ENCODE measurements at places on chromosomes 5 and 9.

DNA sequence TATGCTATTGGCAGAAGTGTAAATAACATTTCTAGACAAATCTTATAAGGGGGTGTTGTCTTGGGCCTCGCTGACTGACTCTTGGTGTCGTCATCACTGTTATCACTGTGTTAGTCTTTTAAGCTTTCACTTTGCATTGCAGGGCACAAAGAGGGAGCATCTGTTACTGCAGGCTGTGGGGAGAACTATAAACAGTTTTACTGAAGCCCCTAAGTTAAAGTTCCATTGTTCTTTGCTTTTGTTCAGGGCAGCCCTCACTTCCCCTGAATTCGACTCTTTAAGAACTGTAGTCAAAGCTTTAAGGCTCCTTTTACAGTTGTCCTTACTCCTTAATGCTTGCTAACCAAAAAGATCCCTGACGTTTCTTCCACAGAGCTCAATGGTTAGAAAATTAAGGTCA lies 605.0 kb downstream of the RAB3C start:
- DNase-seq: no peak

- no peak for DNase-seq
Measured at GRCh38 chr5:41863871-41864486, 6.2 kb downstream of the OXCT1 start.

GRCh38 chr5:44665101-44665701 lies 143.5 kb upstream of the MRPS30 start:
- DNase-seq: no peak

GRCh38 chr5:96716007-96716406 lies 53.8 kb downstream of the CAST start:
- no peak for DNase-seq

DNA sequence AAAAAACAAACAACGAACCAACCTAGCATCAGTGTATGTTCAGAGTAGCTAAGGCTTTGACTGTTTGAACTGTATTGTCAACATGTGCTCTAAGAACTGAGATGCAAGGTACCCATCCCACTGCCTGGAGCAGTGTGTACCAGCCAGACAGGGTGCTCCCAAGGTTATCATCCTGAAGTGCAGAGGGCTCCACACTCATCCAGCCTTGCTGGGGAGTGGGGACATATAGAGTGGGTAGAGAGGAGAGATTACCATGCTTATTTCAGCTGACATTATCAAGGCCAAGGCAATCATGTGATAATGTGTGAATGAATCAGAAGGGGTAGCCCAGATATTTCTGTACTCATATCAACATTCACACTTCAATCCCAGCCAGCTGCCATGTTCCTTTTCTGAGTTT lies 68.7 kb upstream of the ZNF622 start:
- DNase-seq: no peak

GRCh38 chr5:170986598-170986997 lies 124.8 kb downstream of the RANBP17 start:
- DNase-seq: no peak

DNA sequence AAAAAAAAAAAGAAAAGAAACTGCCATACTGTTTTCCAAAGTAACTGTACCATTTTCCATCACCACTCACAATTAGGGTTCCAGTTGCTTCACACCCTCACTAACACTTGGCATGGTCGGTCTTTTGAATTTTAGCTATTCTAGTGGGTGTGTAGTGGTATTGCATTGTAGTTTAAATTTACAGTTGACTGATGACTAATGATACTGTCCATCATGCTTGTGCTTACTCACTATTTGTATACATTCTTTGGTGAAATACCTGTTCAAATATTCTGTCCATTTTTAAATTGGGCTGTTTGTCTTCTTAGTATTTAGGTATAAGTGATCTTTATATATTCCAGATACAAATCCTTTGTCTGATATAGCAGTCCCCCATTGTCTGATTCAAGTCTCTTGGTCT lies 36.2 kb upstream of the ZNF169 start:
- no peak for DNase-seq

DNA sequence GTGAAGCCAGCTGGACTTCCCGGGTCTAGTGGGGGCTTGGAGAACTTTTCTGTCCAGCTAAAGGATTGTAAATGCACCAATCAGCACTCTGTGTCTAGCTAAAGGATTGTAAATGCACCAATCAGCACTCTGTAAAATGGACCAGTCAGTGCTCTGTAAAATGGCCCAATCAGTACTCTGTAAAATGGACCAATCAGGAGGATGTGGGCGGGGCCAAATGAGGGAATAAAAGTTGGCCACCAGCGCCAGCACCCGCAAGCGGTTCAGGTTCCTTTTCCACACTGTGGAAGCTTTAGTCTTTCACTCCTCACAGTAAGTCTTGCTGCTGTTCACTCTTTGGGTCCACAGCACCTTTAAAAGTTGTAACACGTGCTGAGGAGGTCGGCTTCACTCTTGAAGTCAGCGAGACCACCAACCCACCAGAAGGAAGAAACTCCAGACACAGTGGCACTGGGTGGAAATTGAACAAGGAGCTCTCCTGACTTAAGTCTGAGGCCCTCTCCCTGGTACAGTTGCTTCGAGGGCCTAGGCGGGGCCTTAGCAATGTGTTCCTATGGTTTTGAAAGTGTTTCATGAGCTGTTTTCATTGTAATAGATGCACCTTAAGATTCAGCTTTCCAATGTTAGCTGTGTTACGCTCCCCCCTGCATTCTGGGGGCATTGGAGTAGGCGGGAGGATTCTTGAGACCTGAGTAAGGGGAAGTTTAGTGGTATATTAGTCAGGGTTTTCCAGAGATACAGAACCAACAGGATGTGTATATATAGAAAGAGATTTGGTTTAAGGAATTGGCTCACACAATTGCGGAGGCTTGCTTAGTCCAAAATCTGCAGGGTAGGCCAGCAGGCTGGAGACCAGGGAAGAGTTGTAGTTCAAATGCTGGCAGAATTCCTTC lies 21.5 kb upstream of the MYO10 start:
- DNase-seq: peak; percentile 90

GRCh38 chr9:130331573-130331972 lies 66.0 kb downstream of the HMCN2 start:
- no peak for DNase-seq

- peak; percentile 80 for DNase-seq
Measured at GRCh38 chr5:170541146-170541769, 37.4 kb downstream of the KCNIP1 start.

DNA sequence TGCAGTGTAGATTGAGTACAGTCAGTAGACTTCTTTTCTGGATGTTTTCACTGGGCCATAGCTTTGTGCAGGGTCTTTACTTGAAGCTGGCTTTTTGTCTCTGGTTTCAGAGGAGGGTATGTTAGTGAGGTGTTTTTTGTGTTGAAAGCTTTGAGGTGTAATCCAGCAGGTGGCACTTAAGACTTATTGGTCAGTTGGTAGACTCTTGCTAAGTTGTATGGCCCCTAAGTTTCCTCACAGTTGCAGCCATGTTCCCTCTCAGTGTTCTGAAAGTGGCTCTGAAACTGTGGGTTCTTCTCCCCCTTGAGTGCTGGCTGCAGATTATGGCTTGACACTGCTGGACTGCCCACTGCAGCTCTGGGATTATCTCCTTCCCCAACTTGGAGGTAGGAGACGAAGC lies 55.7 kb upstream of the SLC44A1 start:
- DNase-seq: no peak

- DNase-seq: peak; percentile 3
Measured at GRCh38 chr5:78362220-78362619, 1.8 kb downstream of the SCAMP1 start.

- DNase-seq: no peak
Measured at GRCh38 chr5:158812408-158812807, 287.3 kb downstream of the EBF1 start.

GRCh38 chr5:3508395-3508794 lies 87.2 kb upstream of the IRX1 start:
- DNase-seq: no peak

- no peak for DNase-seq
Measured at GRCh38 chr9:114937516-114937915, 7.1 kb upstream of the TNFSF8 start.

GRCh38 chr9:105392531-105392930 lies 55.3 kb upstream of the FSD1L start:
- DNase-seq: no peak

- no peak for DNase-seq
Measured at GRCh38 chr5:162248107-162248713, 180.6 kb downstream of the GABRG2 start.

- no peak for DNase-seq
Measured at GRCh38 chr5:159010661-159011442, 88.9 kb downstream of the EBF1 start.

GRCh38 chr5:142095651-142096330 lies 12.8 kb upstream of the NDFIP1 start:
- no peak for DNase-seq

DNA sequence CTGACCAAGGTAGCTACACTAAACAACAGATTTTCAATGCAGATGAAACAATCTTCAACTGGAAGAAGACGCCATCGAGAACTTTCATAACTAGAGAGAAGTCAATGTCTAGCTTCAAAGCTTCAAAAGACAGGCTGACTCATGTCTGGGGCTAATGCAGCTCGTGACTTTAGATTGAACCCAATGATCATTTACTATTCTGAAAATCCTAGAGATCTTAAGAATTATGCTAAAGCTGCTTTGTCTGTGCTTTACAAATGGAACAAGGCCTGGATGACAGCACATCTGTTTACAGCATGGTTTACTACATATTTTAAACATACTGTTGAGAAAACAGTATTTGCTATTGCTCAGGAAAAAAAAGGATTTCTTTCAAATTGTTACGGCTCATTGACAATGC lies 54.9 kb downstream of the RICTOR start:
- no peak for DNase-seq

GRCh38 chr5:92581249-92581648 lies 999.8 kb downstream of the NR2F1-AS1 start:
- no peak for DNase-seq

GRCh38 chr5:173720286-173720952 lies 104.0 kb upstream of the BOD1 start:
- no peak for DNase-seq

- DNase-seq: no peak
Measured at GRCh38 chr9:137381501-137382443, 41.2 kb downstream of the EXD3 start.

GRCh38 chr5:127206320-127207113 lies 84.1 kb upstream of the MEGF10 start:
- peak; percentile 87 for DNase-seq

DNA sequence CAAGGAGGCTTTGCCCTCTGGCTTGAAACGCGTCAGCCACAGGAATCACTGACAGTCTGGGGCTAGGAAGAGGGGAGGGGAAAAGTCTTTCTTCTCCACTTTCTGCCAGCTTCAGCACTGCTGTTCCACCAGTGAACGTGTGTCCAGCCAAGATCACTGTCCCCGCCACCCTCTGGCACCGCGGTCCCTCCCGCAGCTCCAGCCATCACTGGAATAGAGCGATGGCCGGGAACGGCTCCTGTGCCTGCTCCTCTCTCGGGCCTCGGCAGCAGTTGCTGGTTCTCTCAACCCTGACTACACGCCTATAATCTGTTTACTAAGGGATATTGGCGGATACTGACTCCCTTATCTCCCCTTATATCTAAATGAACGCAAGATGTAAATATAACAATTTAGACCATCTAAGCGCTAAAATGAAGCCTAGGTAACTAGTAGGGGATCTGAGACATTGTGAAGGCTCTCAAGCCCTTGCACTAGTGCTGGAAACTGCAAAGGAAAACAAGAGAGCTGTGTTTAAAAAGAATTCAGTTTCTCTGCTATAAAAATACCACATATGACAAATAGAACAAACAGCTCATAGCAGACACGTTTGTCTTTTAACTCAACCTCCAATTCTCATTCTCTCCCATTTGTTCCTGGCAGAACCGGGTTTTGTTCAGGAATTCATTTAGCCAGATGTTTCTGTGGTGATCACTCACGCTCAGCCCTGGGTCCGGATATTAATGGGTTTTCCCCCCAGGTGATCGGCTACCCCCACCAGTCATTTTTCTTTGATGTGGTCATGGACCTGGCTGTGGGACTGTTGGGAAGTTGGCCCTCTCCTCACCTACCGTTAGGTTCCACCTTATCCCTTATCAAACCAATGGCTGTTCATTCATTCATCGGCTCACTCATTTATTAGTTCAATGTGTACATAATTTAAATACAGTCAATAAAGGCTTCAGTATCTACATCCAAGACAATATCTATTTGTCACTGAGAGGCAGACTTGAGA lies 149.8 kb downstream of the MED10 start:
- DNase-seq: no peak

DNA sequence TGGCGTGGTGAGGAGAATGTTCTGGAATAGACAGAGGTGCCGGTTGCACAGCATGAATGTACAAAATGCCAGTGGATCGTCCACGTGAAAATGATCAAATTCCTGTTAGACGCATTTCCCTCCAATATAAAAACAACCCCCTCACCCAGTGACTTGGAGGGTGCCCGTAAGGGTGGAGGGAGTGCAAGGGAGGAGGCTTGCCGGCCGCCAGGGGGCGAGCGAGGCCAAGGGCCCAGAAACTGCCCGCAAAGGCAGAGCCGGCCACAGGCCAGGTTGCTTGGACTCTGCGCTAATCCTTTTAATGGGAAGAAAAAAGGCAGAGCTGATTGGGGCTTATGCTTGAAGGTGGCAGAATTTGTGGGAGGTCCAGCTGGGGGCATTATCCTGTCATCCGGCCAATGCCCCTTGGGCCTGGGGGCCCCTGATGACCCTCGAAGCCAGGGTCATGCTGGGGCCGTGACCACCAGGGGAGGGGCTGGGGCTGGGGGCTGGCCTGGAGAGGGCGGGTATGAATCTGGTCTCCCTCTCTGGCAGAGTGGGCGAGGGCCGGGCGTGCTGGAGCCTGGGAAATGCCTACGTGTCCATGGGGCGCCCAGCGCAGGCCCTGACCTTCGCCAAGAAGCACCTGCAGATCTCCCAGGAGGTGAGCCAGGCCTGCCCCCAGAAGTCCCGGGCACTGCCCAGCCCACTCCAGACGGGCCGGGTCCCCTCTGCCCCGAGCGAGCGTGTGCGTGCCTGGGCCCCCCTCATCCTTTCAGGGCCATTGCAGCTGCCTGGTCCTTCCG lies 12.0 kb downstream of the GPSM1 start:
- DNase-seq: peak; percentile 31

GRCh38 chr5:128782446-128782845 lies 182.8 kb upstream of the SLC27A6 start:
- peak; percentile 24 for DNase-seq

DNA sequence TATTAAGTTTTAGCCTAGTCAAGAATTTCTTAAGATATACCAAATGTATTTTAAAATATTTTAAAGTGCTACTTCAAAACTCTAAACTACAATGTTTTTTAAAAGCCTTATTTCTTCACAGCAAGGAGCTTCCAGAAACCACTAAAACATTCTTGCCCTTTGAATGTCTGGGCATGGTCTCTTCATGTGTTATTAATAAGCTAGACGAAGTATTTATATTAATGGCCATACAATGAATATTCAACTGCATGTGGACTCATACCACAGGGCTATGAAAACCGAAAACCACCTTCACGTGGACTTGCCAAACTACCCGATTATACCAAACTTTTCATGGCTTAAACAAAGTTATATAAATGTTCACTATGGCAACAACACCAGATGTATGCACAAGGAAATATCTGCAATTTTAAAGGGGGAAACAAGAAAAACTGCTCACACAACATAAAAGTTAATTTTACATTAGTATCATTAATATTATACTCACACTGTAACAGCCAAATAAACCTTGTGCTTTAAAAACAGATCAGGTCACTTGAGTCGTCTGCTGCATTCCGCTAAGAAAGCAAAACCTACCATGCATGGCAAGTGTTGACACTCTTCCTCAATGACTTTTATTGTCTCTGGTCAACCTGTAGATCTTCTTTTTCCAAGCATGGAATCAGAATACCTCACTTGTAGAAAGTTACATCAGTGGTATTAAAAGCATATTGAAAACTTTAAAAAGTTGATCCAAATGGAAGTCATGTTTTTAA lies 246.3 kb downstream of the BNC2 start:
- peak; percentile 13 for DNase-seq

GRCh38 chr9:6150483-6150882 lies 65.1 kb upstream of the IL33 start:
- no peak for DNase-seq

All from RCC 7860 (cell line).